ENCODE measurements at places on chromosomes 7 and 10. TPM values are rescaled to one million over a fixed set of nuclear protein-coding genes. Genes with fewer than 3 reads are reported as not detected.
A peak's percentile ranks its signal among the peaks of the same experiment; 100 is the strongest.

DCLRE1A gene
- 4.9 TPM for total RNA-seq

GRCh38 chr10:63699785-63700613, 178.8 kb downstream of the REEP3 start:
- peak; percentile 51 for DNase-seq

OGA gene
- total RNA-seq, result 84.4 TPM

DNA sequence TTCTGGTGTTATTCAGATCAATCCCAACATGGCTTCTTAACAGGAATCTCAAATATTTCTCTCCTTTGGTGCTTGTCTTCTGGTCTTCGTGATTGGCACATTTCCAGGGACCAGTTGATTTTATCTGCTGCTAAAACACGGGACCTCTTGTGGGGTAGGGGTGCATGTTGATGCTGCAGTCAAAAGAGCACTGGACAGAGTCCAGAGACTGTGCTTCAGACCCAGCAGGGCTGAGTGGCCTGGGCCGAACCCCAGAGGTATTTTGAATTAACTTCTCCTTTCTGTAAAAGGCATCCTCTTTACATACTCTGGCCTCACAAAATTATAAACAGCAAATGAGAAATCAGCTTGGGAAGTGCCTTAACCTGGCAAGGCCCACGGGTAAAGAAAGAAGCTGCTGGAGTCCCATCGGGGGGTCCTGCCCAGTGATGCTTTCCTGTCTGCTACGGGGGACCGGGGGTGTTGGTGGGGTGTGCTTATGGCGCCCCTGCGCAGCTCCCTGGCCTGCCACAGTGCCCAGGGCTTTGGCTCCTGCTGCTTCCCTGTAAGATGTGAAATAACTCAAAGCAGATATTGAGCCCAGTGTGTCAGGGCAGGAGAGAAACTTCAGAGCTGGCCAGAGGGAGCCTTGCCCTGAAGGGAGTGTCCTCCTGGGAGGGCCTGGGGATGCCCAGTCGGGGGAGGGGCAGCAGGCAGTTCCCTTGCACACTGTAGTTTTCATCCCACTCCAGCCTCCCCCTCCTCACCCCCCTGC, 230.5 kb downstream of the TCF7L2 start:
- DNase-seq, result no peak

DNA sequence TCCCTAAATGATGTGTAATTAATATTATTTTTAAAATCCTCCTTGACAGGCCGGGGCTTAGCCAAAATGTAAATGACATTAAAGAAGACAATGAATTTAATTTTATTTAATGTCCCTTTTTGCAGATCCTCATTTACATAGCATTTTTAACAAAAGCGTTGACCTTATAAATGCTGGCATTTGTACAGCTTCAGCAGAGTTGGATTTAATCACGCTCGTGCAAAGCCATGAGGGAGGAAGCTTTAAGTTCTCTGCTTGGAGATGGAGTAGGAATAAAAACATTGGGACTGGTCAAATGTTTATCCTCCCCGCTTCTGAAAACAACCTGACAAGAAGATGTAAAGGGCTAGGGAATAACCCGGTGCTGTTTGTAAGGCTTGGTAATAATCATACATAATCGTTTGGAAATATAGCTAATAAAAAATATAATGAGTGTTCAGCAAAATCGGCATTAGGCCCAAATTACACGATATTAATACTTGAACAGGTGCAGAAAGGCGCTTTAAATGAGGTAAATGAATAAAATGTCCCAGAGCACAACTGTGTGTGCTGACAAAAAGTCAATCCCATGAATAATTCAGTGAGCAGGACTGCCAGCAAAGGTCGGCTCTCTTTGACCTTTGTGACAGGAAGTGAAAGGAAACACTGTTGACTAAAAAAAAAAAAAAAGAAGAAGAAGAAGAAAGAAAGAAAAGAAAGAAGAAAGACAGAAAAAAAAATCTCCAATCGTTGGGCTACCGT, 11.5 kb downstream of the EBF3 start:
- peak; percentile 46 for DNase-seq

DNA sequence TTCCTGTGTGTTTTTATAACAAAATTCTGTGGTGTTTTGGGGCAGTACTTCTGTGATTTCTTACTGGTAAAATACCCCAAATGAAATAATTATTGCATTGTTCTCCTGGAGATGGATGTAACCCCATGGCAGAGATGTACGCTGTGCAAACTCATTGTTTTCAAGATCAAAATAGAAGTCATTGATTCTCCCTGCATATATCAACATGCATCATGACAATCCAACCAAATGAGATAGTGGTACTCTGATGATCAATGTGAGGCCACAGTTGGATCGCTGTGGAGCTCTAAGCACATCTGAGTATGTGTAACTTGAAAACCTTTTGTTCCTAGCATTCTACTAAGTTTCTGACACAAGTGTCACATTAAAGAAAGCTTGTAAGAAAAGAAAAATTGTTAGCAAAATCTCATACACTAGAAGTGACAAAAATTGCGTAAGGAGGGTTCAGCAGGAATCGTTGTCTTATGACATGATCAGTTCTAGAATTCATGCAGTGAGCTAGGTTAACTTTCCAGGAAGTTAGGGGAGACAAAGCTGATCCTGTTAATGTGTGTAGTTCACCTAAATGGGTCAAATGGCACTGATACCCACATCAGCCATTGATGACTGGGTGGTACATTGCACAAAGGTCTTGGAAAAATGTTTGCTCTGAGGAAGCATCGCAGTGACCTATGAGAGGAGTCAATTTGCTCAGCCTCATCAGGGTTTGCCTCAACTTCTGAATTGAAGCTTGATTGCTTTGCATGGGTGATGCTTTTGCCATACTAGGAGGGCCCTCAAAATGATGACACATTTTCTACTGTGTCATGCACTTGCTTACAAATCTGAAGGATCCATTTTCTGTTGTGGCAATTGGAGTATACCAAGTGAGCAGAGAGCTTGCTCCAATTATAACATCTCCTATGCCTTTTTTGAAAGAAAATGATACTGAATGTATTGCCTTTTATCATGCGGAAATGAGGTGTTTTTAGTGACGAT, 145.1 kb downstream of the PLXDC2 start:
- no peak for DNase-seq

C10orf53 gene
- total RNA-seq, result not detected

DNA sequence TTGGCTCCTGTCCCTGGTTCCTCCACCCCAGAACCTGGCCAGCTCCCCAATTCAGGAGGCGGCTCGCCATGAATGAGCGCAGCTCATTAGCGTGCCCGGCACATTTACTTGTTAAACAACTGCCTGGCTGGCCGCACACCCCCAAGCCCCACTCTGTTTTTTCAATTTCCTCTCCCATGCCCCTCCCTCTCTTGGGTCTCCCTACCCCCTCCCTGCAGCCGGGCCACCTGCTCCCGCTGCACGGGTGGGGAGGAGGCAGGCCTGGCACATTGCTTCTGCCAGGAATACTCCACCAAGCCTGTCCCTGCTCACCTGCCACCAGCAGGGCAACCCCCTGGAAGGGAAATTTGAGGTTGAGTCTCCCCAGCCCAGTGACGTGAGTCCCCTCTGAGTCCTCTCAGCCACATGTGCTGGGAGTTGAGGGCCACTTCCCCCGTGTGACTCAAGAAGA, 2.5 kb upstream of the SLIT1 start:
- no peak for DNase-seq

DNA sequence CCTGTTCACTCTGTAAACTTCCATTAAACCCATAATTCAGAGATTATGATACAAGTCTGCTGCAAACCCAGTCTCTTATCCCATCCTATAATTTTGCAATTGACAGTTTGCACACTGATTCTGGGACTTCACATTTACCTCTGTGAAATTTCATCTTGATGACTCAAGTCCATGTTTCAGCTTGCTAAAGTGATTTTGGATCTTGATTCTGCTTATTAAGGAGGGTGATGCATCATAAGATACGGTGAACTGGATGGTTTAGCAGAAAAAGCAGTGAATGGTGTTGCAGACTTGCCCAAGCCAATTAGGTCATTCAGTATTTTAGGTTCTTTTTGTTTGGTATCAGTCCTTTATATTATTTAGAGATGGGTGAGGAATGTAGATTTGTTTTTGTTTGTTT, 125.5 kb upstream of the PODXL start:
- no peak for DNase-seq

DNA sequence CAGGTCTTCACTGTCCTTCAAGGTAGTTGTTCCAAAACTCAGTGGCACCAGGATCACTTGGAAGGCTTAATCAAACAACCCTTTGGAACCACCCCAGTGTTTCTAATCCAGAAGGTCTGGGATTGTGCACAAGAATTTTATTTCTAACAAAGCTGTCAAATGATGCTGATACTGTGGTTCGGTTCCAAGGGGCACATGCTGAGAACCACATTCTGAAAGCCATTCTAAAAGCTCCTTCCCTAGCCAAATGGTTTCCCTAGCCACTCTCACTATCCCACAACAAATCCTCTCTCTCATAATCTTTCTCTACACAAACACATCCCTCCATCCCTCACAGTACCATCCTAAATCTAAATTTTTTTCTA, 52.1 kb downstream of the MACC1 start:
- DNase-seq, result no peak

RADIL gene
- 4.0 TPM for total RNA-seq

IMMP2L gene
- total RNA-seq, result 13.6 TPM

- no peak for DNase-seq
Observed at GRCh38 chr10:67676208-67676825, 19.7 kb downstream of the CTNNA3 start.

DNA sequence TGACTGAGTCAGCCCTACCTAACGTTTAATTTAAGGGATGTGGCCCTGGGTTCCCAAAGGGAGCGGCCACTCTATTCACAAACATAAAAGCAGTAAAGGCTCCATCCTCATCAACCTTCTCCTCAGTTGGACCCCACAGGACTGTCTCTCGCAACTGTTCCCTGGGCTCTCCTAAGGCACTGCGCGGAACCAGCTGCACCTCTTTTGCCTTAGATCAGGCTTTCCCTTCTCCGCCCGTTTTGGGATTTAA, 689 bp upstream of the GTPBP4 start:
- no peak for DNase-seq

MSMB gene
- total RNA-seq, result not detected

- no peak for DNase-seq
Observed at GRCh38 chr7:12389089-12389700, 14.5 kb downstream of the VWDE start.

DNA sequence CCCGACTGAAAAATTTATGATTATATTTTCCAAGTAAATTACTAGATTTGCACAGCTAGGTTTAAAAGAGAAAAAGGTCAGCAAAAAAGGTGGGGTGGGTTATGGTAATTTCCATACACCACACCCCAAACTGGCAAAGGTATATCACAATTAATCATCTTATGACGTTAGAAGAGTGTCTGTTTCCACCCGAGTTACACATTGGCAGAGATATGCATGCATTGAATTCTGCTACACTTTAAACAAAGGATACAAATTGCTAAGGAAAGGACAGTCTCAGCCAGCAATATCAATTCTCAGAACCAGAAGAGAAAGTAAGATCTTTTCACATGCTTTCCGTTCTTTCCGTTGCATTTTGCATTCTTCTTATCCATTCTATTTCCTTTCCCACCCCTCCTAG, 843.3 kb downstream of the GATA3 start:
- no peak for DNase-seq

DNA sequence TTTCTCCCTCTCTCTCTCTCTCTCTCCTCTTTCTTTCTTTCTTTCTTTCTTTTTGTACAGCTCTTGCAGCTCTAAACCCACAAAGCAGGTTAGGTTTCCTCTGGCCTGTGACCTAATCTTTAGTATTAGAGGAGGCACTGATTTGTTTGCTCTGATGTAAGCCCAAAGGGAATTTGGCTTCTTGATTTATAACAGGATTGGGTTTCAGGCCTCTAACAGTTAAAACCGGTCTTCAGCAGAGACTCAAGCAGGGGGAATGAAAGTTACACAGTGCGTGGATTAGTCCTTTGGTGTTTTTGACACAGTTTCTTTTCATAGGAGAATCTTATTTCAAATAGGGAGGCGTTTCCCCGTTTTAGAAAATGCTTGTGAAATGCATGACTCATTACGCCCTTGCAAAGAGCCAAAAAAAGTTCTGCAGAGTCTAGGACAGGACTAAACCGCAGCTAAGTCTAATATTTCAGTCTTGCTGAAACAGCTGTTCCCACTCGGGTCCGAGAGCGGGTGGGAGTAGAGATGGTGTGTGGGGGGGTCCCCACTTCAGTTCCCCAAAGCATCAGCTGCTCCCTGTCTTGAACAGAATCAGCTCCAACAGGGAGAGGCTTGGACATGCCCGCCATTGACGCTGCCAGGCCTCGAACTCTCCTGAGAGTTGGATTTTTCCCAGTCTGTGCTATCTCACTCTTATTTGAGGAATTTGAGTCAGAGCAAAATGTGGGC, 296.5 kb upstream of the PITRM1 start:
- peak; percentile 73 for DNase-seq

TBXAS1 gene
- total RNA-seq, result 4.2 TPM

PPP1R3C gene
- 135 TPM for total RNA-seq

COBL gene
- total RNA-seq, result 76.5 TPM

- no peak for DNase-seq
Observed at GRCh38 chr10:78247266-78247665, 213.6 kb downstream of the RPS24 start.

GRCh38 chr7:90188281-90188680, 23.3 kb upstream of the STEAP2 start:
- DNase-seq, result no peak

DNA sequence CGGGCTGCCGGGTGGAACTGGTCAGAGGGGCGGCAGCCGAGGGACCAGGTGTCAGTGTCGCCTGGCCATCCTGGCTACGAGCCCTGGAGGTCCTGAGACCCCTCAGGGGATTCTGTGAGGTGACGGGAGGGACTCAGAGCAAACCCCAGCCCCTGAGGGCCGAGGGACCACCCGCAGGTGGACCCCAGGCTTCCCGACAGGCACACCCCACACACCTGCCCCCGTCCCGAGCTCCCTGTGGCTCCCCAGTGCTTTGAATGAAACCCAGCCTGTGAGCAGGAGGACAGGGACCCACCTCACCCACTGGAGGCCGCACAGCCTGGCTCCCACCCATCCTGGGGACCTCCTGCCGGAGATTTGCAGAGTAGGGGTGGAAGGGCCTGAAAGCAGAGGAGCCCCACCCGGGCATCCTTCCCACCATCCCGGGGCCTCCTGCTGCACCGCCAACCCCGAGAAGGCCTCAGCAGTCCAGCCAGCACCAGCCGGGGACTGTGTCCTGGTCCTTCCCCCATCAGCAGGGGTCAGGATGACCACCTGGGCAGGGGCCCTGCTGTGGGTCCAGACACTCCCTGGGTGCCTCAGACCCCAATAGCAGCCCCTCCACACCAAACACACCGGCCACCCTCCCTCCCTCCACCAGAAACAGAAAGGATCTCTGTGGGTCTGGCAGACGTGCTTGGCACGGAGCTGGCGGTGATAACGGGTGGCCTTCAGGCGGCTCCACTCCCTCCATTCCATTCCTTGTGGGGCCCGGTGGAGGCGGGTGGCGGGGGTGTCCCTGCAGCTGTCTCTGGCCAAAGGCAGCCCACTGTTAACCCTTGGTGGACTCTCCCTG, 13.9 kb downstream of the VENTX start:
- no peak for DNase-seq

Measured in Right ventricle myocardium superior (tissue), 1 donor.